ENCODE measurements at places on chromosomes 2 and 18.

DNA sequence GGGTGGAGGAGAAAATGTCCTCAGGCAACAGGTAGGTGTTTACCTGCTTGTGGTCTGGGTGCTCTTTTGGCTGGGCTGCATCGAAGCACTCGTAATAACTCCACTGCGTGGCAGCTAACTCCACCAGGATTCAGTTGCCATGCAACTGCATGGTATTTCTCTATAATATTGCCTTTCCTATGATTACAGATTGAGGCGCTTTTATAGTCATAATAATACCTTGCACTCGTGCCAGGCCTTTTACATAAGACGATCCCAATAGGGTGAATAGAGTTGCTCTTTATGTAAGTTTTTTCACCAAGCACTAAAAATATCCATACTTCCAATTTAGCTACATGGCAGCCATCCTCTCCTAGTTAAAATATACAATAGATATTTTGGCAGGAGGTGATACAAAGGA is 19.7 kb upstream of the NYAP2 start:
- no peak for DNase-seq

- DNase-seq: no peak
Observed at GRCh38 chr2:238554468-238555315, 128.0 kb downstream of the ASB1 start.

GRCh38 chr18:76528477-76529432 is 33.7 kb upstream of the ZNF516 start:
- DNase-seq: no peak

DNA sequence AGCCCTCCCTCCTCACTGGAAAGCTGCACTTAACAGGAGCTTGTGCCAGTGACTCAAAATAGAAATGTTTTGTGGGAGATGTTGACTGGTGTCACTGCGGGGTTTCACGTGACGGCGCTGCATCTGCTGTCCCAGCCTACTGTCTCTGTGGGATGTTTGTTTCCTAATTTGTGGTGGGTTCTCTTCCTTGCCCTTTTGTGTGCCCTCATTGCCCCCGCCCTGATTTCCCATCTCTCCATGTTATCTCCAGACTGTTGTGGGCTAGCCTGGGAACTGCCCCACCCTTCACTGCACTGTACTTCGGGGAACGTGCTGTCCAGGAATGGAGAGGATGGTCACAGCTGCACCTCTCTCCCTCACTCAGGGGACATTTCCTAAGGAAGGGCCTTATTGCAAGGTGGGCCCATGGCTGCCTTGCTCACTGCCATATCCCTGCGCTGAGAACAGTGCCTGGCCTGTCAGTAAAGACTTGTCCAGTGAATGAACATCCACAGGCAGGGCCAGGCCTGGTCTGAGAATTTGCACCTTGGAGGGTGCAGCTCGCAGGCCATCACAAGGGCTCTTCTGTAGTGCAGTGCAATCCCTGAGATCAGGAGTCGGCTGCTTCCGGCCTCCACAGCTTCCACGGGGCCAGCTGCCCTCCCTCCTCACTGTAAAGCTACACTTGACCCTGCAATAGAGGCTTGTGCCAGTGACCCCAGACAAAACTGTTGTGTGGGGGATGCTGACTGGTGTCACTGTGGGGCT is 18.1 kb downstream of the ZAP70 start:
- no peak for DNase-seq

- DNase-seq: no peak
Observed at GRCh38 chr2:11862049-11862448, 115.6 kb downstream of the LPIN1 start.

- no peak for DNase-seq
Observed at GRCh38 chr2:224086226-224086914, 47.3 kb upstream of the SERPINE2 start.

Measured in BE2C (cell line).